ENCODE measurements at places on chromosomes 4 and X.

DNA sequence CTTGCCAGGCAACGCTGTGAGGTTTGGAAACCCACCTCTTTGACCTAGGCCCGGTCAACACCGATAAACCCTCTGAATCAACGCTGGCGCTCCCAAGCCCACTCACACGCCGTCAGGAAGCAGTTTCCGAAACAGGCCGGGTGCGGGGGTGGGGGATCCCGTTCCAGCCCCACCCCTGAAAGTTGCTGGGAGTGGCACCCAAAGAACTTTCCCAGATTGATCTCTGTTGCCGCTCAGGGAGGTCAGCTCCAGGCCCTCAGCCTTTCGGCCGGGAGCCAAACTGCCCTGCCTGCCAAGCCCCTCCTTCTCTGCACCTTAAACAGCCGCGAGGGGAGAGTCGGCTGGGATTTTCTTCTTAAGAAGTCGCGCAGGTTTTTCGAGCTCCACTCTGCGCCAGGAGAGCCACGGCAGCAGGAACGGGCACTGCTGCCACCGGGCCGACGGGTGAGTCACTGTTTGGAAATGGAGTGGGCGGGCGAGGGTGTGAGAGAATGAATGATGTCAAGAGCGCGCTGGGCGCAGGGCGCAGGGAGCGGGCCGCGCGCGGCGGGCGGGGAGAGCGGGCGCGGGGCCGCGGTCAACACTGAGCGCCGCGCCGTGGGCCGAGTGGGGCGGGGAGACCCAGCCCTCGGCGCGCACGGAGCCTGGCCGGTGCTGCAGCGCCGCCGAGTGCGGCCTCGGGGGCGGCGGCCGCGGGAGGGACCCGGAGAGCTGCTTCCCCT, at the start of gene SGMS2:
TSS of gene SGMS2 (plus strand) at position 583 of the 722 bp plus-strand sequence. CDS start 70,622 bp downstream, outside the sequence.
- peak; percentile 75 for DNase-seq

DNA sequence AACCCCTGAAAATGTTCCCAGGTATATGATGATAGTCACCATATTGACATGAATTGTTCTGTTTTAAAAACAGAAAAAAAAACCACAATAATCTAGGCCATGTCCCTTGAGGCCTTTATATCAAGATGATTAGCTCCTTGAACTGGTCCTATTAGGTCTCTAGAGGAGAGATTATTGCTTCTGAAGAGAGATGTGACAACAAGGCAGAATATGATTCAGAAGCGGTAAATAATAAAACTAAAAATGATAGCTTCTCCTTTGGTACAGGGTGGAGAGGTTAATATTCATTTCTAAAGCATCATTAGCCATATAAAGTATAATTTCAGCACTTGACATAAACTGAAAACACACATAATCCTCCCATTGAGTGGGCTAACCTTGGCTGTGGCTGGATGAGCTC, 25.8 kb downstream of the TLR8 start:
- DNase-seq: no peak

DNA sequence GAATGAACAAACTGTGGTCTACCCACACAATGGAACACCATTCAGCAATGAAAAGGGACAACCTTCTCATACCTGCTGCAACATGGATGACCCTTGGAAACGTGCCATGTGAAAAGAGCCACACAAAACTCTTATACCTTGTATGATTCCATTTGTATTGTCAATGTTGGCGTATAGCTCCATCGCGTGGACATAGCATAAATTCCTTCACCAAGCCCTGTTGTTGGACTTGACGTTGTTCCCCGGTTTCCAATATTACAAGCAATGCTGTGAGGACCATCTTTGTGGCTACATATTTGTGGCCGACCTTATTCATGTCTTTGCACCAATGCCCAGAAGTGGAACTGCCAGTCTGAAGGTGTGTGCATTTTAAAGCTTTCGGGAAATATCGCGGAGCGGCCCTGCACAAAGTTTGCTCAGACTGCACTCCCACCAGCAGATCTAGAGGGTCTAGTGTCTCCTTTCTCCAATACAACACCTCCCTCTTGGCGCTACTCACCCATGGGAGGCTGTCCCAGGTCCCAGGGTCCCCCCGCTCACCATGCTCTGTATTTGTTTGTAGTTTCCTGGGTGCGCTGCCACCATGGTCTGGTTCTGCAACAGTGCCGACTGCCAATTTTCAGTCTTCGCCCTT, at the start of gene CLDN34:
TSS of gene CLDN34 (plus strand) at position 584 of the 634 bp plus-strand sequence. CDS start at position 584, 0 bp downstream.
- no peak for DNase-seq

DNA sequence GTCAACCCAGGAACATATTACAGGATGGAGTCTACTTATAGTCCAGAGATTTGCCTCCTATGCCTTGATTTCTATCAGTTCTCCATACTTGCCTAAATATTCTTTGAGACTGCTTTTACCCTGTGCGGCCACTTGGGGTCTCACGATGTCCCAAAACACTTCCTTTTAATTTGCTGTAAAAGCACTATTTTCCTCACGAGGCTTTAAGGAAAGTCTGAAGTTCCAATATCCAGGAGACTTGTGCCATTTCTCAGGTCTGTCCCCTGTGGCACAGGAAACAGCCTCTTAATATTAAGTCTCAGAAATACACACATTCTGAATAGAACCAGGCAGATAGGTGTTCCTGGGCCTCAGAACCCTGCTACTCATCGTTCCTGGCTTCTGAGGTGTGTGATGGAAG, 142.9 kb downstream of the TMEM164 start:
- peak; percentile 46 for DNase-seq

DNA sequence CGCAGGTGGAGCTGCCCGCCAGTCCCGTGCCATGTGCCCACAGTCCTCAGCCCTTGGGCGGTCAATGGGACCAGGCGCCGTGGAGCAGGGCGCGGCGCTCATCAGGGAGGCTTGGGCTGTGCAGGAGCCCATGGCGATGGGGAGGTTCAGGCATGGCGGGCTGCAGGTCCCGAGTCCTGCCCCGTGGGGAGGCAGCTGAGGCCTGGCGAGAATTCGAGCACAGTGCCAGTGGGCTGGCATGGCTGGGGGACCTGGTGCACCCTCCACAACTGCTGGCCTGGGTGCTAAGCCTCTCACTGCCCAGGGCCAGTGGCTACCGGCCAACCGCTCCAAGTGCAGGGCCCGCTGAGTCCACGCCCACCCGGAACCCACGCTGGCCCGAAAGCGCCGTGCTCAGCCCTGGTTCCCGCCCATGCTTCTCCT, 646.5 kb downstream of the GABRG1 start:
- no peak for DNase-seq

DNA sequence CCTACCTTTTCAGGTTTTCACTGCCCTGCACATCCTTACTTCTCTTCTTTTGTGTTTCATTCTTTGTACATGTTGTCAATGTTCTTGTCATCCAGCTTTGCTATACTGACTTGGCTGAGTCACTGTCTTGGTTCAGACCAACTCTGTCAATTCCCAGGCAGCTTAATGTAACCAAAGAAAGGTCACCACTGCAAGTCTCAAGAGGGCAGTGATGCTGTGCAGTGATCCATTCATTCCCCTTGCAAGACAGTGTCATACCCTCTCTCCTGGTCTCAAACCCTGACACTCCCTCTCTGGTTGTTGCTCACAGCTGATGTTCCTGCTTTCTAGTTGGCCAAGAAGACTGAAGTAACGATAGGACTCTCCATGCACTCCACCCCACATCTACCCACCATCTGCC, 17.5 kb downstream of the RAB39B start:
- no peak for DNase-seq

DNA sequence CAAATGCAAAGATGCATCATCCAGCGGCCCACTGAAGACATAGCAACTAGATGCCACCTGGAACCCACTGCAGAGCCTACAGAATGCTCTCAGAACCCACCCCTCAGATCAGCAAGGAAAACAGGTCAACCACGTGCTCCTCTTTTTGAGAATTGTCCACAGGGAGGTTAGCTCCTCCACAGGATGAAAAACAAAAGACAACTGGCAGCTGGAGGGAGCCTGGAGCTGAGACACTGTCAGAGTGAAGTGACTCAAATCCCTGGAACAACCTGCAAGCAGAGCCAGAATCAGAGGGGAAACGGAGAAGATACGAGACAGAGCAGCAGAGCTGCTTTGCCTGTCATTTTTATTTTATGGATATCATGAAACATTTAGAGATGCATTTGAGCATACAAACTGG, 277.6 kb downstream of the GASK1B start:
- DNase-seq: no peak

GRCh38 chrX:41734530-41734929, 10.5 kb downstream of the GPR82 start:
- peak; percentile 44 for DNase-seq

GRCh38 chr4:9867751-9868425, 86.5 kb downstream of the DRD5 start:
- no peak for DNase-seq

GRCh38 chr4:37124800-37125199, 119.7 kb upstream of the NWD2 start:
- no peak for DNase-seq

- peak; percentile 64 for DNase-seq
Measured at GRCh38 chr4:52868133-52868532, 6.0 kb downstream of the RASL11B start.

DNA sequence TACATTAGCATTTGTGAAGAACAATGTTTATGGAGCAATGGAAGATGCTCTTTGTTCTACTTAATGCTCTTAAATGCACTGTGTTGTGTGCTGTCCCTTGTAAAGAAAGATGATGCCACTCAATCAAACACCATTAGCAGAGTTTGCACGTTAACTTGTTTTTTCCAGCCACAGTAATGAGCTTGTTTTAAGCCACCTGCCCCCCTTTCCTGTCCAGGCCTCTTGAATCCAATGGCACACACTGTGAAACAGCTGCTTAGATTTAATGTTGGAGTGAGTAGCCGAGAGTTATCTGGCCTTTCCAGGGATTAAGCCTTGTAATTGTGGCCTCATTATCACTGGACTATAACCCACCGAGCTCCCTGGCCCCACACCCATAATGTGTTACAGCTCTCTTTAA, 86.0 kb downstream of the PAK3 start:
- no peak for DNase-seq

DNA sequence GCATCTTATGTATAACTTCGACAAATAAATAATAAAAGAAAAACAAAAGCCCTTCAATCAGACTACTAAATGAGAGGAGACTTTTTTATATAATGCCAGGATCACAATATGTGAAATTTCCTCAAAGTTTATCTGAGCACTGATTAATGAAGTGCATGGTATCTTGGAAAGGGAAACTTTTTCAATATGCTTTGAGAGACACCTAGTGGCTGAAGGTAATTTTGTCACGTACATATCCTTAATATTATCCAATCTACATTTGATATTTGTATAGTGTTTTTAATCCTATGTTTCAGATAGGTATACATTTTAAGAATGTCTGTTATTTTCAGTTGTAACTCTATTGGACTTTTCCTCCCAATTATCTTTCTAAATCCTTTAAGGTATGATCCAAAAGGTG, 146.8 kb downstream of the KLHL4 start:
- DNase-seq: peak; percentile 16

- no peak for DNase-seq
Measured at GRCh38 chr4:2080429-2081300, 21.5 kb downstream of the NAT8L start.

- DNase-seq: no peak
Measured at GRCh38 chr4:147326591-147326990, 154.3 kb upstream of the EDNRA start.

GRCh38 chr4:16122308-16122711, 38.5 kb upstream of the PROM1 start:
- no peak for DNase-seq

DNA sequence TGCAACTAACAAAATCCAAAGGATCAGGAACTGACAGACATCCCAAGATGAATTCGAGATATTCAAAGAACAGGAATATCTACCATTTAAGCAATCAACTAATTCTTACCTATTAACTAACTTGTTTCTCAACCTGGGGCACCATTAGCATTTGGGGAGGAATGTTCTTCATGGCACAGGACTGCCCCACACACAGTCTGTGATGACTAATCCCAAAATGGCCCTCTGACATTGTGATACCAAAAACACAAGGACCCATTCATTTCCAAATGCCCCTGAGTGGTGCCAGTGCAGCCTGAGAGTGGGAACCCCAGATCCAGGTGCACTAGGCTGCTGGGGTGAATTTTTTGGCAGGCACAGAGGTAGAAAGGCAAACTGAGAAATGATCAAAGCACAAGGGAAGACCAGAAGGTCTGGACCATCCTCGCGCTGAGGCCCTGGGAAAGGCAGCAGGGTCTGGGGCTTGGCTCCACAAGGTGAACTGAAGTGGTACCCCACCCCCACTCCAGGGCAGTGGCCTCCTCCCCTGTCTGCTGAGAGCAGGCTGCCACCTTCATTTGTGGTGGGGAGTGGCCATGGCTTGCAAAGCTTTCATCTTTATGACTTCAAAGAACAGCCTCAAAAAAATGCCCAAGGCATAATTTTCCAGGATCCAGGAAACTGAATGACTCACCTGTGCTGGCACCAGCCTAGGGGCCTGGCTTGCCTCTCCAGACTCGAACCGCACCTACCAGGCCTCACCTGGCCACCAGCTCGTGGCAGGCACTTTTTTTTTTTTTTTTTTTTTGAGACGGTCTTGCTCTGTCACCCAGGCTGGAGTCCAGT, 122.4 kb downstream of the BCOR start:
- no peak for DNase-seq

DNA sequence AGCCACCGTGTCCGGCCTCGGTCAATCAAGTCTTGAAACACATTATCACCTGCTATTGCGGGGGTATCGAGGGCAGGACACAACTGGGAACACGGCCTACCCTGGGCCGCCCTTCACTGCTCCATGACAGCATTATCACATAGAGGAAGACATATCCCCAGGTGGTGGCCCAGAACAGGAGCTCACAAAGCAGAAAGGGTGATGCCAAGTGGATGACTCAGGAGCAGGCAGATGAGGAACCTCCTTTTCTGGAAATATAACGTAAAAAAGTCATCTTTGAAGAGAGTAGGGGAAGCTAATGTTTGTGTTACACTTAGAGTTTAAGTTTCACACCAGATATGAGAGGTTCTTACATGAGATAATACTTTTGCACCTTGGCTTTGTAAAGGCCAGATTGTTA, 5.3 kb upstream of the SUPT20HL1 start:
- no peak for DNase-seq
